ENCODE measurements at places on chromosomes 6 and 20.

DNA sequence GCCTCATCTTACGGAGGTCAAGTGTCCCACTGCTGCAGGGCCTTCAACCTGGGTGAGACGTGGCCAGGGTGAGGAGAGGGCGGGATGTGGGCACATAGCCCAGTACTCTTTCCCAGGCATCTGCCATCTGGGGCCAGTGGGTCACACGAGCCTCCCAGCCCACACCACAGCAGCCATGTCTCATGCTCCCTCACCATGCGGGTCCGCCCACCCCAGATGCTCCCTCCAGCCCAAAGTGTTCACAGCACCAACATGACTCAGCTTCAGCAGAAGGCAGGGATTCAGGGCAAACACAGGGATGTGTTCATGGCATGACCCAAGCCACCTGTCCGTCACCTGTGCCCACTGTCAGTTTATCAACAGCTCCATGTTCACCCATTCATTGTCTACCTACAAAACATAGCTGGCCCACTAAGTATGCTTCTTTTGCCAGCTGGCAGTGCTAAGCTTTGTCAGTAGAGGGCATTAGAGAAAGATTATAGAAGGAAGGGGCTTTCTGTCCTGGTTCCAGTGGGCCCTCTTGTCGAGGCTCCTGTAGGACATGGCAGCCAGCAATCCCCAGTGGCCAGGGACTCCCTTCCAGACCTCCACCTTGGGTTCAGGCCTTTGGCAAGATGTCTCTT is 109.2 kb downstream of the FOXF2 start:
- no peak for DNase-seq

DNA sequence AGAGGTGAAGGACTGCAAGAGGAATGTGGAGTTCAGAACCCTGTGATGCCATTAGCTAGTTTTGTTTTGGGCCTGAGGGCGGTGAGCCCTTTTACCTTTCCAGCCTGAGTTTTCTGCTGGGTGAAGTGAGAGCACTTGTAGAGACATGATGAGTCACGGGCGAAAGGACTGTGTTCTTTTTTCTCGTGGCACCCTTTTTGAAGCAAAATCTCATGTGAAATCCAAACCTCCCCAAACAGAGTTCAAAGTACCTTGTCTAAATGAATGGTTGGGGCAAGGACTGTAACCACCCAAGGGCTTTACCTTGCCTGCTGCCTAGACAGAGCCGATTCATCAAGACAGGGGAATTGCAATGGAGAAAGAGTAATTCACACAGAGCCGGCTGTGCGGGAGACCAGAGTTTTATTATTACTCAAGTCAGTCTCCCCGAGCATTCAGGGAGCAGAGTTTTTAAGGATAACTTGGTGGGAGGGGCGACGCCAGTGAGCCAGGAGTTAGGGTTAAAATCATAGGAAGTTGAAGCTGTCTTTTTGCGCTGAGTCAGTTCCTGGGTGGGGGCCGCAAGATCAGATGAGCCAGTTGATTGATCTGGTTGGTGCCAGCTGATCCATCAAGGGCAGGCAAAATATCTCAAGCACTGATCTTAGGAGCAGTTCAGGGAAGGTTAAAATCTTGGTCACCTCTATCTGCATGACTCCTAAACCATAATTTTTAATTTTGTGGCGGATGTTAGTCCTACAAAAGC is 25.8 kb downstream of the SAMD5 start:
- no peak for DNase-seq

DNA sequence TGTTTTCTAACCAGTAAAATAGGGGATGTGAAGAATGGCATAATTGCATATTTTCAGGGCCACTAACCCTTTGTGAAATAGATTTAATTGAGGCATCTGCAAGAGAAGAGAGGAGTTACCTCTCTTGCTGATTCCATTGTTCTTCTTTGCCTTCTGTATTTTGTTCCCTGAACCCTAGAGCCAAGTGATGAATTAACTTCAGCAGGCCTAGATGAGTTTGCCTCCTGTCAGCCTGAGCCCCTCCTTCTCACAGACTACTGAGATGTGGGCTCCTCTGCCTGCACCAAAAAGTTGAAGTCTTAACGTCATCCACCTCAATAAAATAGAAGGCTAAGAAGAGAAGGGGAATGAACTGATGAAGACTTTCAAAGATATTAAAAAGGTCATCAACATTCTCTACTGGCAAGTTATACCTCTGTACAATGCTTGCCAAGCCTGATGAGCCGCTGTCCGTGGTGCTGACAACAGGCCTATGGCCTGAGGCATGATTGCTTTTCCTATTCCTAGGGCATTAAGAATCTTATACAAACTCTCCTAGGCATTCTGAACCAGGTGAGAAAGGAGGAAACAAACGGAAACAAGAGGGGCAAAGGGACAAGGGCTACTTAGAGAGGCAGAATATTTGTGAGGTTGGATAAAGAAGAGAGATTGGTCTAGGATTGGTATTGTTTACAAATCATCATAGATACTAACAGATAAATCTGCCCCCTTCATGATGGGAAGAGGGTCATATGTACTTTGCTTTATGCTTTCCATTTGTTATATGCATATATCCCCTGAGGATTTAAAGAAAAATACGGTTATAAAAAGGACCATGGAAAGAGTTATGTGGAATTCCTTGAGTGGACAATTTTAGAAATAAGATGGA is 46.8 kb downstream of the CD24 start:
- DNase-seq, result no peak

GRCh38 chr6:45442716-45443115 is 65.0 kb upstream of the SUPT3H start:
- DNase-seq, result no peak

- DNase-seq, result no peak
These were observed 73.8 kb downstream of the HUS1B start for GRCh38 chr6:583116-583515.
